Activated CD8-positive, alpha-beta memory T cell treated with anti-CD3 and anti-CD28 coated beads for 1 hour (primary cell): ENCODE measurements at places on chromosomes 2 and 18.

DNA sequence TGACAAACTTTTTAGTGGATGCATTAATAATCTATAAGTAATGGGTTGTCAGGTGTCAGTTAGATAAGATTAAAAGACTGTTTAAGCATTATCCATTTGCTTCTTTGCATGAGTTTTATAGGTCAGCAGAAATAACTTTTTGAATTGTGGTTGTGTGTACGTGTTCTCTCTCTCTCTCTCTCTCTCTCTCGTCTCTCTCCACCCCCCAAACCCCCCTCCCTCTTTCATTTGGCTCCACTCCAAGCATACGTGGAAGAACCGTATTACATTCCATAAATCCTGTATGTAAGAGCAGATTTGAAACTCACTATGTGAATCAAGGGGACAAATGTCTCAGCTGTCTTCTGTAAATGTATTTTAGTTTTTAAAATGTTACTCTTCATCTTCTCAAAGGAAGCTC, 120.2 kb downstream of the MEIS1 start:
- DNase-seq, result no peak

DNA sequence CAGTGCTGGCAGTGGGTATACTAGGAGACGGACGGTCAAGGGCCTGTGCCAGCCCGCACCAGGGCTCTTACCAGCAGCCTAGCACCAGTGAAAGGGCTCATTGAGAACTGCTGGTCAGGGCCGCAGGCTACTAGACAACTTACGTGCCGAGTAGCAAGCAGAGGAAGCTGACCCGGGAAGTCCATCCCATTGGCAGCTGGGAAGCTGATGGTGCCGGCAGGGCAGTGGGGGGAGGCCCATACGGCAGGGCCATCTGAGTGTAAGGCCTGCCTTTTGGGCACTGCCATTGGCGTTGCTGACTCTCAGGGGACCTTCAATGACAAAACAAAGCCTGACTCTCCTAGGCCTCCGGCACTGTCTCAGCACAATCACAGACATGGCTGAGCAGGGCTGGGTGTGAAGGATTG, 20.6 kb downstream of the EFR3B start:
- no peak for DNase-seq

GRCh38 chr2:236719192-236719635, 149.6 kb downstream of the ACKR3 start:
- DNase-seq, result no peak

DNA sequence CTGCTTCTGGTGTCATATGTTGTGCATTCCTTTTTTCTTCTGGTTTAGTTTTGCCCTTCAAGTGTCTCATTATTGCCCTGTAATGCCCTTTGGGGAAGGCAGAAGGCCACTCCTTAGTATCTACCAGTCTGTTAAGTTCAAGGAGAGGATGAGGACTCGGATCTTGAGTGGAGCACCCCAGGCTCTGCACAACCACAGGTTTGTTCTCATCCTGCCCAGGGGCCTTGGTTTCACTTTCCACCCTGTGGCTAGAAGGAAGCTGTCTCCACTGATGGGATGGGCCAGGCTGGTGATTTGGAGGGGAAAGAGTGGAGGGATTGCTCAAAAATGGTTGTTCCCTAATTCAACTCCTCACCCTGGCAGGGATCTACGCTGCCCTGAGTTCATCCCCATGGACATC, 30.2 kb upstream of the RAB11FIP5 start:
- no peak for DNase-seq

- DNase-seq, result no peak
These were observed 3.1 kb upstream of the HES6 start for GRCh38 chr2:238242731-238243495.

DNA sequence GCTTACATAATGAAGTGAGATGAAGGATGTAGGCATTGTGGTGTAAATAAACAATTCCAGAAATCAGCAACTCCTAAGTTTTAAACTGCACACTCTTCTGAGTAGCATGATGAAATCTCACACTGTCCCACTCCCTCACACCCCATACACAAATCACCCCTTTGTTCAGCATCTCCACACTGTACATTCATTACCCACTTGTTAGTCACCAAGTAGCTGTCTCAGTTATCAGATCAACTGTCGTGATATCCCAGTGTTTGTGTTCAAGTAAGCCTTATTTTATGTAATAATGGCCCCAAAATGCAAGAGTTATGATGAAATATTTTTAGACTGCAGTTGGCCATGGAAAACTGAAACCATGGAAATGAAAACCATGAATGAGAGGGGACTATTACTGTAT, 135.7 kb downstream of the GRB14 start:
- DNase-seq, result no peak
